ENCODE measurements at places on chromosomes 13 and 19.
A peak's percentile ranks its signal among the peaks of the same experiment; 100 is the strongest.

- ATAC-seq, result no peak
These were observed 331.3 kb downstream of the NDFIP2 start for GRCh38 chr13:79812070-79812850.

- no peak for ATAC-seq
These were observed 72.5 kb downstream of the EDNRB start for GRCh38 chr13:77846173-77846572.

DNA sequence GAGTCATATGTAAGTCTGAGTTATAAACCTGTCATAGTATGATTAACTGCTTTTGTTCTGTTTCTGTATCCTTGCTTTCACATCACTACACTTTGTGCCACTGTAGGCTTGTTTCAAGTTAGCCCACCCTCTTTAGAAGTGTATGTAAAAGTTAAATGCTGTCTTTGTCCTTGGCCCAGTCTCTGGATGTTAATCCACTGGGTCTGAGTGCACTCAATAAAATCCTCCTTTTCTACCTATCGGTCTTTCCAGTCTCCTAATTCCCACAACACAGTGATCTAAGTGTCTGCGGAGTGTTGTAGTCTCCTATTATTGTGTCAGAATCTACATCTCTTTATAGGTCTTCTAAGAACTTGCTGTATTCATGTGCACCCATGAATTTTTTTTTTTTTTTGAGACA, 14.1 kb downstream of the ZNF429 start:
- no peak for ATAC-seq

- ATAC-seq, result no peak
These were observed 344.4 kb downstream of the SUCLA2 start for GRCh38 chr13:47656651-47657050.

DNA sequence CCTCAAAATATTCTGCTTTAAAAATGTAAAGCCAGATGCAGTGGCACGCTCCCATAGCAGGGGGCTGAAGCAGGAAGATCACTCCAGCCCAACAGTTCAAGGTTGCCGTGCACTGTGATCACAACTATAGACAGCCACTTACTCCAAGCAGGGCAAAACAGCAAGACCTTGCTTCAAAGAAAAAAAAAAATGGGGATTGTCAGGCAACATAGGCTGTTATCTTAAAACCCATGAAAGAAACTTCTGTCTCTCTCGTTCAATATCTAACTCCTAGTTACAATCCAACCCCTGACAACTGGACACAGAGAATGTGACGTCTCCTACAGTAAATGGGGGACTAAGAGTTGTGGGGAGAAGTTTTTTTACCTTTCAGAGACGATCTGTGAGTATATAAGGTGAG, 17.4 kb downstream of the ELF1 start:
- no peak for ATAC-seq

DNA sequence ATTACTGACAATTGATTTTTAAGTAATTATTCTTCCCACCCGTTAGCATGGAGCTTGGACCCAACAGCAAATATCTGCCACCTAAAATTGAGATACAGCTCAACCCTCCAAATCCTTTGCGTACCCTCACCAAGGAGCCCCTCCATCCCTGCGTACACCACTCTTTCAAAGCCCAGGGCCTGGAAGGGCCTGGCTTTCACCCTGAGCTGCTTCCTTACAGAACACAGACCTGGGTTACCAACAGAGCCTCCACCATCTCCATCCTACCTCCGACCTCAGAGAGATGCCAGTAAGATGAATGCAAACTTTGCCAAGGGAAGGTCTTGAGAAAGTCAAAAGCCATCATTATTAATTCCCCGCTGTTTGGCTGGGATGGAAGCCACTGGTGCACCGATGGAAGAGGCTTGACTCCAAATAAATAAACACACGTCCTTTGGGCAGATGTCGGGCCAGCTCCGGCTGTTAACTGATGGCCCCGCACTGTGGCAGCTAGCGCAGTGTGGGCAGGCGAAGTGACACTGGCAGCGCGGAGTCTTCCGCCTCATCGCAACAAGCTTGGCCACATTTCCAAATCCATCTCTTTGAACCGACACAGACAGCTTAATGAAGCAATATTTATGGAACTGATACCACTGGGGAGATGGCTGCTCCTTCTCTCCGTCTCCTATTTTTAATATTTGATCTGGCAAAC, 150.2 kb upstream of the VSTM2B start:
- ATAC-seq, result no peak

GRCh38 chr19:2266183-2266993, 10.2 kb upstream of the JSRP1 start:
- ATAC-seq, result no peak

- no peak for ATAC-seq
These were observed 8.8 kb downstream of the NKPD1 start for GRCh38 chr19:45151821-45152503.

- ATAC-seq, result peak; percentile 47
These were observed 218.7 kb downstream of the KCTD12 start for GRCh38 chr13:76667551-76667950.

- no peak for ATAC-seq
These were observed 326.9 kb downstream of the DACH1 start for GRCh38 chr13:71540098-71540497.

- no peak for ATAC-seq
These were observed 346.5 kb downstream of the ZNF536 start for GRCh38 chr19:30718707-30719106.

GRCh38 chr13:40968416-40969000, 50.6 kb downstream of the ELF1 start:
- ATAC-seq, result no peak

DNA sequence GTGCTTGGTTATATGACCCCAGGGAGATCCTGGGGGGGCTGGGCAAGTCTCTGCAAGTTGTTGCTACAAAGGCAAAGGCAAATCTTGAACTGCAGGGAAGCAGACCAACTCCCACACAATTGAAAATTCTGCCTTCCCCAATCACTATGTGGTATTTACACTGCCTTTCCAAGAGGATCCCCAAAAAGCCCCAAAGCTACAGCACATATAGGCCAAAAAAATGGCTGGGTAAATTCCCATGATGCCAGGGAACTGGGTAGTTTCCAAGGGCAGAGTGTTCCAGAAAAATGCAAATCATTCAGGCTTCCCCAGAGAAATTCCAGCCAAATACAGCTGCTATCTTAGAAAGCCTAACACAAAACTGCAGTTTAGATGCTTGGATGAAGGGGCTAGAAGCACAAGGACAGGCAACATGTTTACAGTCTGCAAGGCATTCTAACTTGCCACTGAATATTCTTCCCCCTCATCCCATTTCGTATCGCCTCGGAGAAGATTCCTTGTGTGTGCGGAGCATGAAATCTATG, 6.2 kb downstream of the FOXO1 start:
- ATAC-seq, result no peak

DNA sequence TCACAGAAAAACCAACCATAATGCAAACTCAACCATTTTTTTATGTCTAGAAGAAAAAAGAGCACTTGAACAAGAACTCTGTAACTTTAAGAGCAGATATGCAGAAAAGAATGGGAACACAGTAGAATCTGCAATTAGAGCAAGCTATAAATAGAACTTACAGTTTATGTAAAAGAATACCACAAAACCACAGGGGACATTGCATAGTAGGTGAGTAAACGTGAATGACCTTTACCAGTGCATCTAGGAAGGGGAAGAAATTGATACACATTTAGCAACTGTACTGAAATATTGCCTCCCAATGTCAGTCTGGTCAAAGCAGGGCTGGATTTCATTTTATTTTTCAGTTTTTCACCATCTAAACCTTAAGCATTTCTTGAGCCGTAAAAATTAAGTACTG, 242.2 kb upstream of the EDNRB start:
- peak; percentile 29 for ATAC-seq

DNA sequence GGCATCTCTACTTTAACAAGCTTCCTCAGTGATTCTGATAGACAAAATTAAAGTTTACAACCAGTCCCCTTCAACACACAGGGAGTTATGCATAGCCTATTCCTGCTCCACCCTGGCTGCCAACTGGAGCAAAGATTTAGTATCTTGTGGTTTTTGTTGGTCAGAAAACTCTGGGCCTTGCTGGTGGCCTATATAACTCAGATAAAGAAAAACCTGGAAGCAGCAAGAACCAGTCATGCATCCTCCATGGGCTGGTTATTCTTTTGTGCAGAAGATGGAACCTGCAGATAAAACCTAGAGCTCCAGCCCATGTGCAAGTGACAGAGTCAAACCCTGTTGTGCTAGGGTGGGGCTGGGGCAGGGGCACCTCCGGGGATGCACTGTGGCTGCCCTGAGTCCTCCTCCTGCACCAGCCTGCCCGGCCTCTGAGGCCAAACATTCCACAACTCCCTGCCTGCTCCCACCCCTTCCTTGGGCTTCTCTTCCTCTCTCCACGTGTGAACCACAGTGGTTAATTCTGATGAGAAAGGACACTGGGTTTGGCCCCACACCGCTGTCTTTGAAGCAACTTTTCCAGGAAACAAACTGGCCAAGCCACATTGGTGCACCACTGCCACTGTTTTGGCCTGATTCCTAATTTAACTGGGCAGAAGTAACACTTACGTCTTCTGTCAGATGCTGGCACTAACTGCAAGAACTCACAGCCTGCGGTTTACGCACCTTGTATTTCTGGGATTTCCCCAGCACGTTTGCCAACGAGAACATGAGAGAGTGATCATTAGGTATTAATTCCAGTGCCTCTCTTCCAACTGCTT, 23.3 kb upstream of the GGACT start:
- no peak for ATAC-seq

DNA sequence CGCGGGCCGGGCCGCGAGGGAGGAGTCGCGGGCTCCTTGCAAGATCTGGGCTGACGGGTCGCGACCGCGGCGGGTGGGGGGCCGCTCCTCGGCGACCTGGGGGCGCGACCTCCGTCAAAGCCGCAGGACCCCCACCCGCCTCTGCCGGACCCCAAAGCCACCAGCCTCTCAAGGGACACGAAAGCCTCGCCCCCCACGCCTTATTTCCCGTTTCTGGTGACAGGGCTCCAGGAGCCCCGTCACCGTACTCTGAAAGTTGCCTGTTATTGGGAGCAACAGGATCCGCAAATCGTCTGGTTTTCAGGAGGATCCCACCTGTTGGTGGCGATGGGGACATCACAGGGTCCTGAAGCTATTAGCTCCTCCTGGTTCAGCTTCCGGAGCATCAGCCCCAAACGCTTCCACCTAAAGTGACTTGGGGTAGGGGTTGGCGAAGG, 530 bp downstream of the MAU2 start:
- ATAC-seq, result no peak

- ATAC-seq, result no peak
These were observed 22.0 kb downstream of the SLC15A1 start for GRCh38 chr13:98730441-98730840.

GRCh38 chr13:106566641-106567473, 1.1 kb downstream of the ARGLU1 start:
- peak; percentile 51 for ATAC-seq

GRCh38 chr13:98775844-98776598, 23.5 kb upstream of the SLC15A1 start:
- ATAC-seq, result no peak

- no peak for ATAC-seq
These were observed 6.4 kb downstream of the CHST8 start for GRCh38 chr19:33627962-33628839.

DNA sequence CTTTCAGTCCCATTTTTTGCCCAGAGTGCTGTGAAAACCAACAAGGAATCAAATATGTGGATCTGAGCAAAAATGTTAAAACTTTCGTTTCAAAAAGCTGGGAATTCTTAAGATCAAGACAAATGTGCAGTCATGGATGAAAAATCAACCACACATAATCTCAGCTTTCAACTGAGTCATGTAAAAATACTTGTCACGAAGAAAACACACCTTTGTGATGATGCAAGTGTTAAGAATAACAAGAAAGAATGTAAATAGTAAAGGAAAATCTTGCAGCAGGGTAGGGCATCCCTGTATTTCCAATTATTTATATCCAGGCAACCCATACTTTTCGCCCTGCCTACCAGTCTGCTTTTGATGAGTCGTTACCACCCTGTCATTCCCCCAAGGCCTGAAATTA, 27.4 kb upstream of the DCLK1 start:
- ATAC-seq, result no peak

DNA sequence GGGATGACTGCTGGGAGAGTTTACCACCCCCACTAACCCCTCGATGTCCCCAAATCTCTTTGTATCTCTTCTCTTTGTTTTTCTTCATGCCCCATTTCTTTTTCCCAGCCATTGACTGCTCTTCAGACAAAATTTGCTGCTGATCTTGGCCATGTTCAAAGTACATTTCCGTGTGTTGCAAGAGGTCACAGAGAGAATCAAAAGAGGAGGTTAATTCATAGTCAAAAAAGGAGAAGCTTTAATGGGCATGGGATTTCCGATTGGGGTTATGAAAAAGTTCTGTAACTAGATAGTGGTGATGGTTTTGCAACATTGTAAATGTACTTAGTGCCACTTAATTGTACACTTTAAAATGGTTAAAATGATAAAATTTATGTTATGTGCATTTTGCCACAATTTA, 121.1 kb downstream of the FLT1 start:
- ATAC-seq, result no peak

- no peak for ATAC-seq
These were observed 32.2 kb upstream of the TNFAIP8L1 start for GRCh38 chr19:4606921-4607678.

DNA sequence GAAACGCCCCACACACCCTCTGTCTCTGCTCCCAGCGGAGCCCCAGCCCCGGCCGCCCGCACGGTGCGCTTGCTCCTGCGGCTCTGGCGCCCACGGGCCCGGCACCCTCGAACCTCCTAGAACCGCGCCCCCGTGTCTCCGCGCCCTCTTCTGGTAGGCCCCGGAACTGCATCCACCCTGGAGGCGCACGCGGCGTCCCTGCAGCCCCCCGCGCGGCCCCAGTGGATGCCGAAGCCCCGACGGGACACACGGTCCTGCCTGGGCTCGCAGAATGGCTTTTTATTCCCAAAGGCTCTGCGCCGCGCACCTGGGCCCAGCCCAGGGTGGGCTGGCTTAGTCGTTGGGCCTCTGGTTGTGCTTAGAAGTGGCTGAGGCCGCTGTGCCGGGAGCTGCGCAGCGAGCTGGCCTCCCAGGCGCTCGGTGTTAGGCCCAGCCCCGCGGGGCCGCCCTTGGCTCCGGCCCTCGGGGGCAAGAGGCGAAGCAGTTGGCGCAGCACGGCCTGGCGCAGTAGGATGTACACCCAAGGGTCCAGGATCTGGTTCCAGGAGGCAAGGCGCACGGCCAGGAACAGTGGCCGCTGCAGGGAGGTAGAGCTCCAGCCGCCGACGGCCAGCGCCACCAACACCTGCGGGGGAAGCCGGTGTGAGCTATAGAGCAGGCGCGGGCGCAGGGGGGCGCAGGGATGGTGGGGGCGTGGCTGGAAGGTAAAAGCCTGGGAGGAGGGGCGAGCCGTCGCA, 2.8 kb downstream of the PTGER1 start:
- ATAC-seq, result peak; percentile 62

- no peak for ATAC-seq
These were observed 18.9 kb downstream of the PAK4 start for GRCh38 chr19:39144290-39145071.

- no peak for ATAC-seq
These were observed 8.4 kb downstream of the PCDH9 start for GRCh38 chr13:67221630-67222226.

All from activated T-helper 17 cell treated with anti-CD3 and anti-CD28 coated beads, Interleukin-2, amount 50 U/mL, for 72 hours (primary cell).